Left cardiac atrium (tissue), 4 donors: ENCODE measurements at places on chromosomes 2 and 18.

DNA sequence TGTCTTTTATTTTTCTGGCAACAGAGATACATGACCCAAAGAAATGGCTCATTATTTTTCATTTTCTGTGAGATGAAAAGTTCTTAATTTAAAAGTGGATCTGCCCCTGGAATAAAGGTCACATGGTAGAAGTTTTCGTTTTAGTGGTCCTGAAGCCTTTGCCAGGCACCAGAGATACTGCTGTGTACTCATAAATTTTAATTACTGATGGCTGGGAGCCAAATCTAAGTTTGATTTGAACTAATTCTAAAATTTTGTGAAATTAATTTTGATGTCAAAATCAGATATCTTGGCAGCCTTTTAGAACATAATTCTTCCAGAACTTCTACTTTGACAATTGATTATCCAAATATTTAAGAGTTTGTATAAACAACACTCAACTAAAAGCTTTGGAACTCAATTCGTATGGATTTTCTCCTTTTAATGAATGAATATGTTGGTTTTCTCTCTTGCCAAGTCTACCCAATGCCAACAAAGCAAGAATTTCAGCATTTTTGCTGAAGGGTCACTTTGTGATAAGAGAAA, 128.5 kb upstream of the SP5 start:
- no peak for DNase-seq

GRCh38 chr2:141805302-141805701, 325.5 kb downstream of the LRP1B start:
- DNase-seq: no peak

- no peak for DNase-seq
These were observed 543.9 kb upstream of the LINC00305 start for GRCh38 chr18:64692826-64693225.

DNA sequence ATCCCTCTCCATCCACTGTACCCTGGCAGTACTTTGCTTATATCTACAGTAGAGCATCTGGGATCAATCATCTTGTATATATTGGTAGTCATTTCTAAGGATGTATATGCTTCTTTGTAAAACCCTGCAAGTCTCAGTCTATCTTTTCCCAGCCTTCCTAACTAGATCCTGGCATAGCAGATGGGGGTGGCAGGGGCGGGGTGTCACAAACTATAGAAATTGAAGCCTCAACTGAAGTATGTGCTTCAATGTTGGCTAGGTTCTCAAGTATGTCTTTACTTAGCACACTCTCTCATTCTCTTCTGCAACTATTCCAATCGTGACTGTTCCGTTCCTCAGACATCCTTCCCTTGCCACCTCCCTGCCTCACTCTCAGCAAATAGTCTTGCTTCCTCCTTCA, 30.1 kb upstream of the AGPS start:
- DNase-seq: no peak

DNA sequence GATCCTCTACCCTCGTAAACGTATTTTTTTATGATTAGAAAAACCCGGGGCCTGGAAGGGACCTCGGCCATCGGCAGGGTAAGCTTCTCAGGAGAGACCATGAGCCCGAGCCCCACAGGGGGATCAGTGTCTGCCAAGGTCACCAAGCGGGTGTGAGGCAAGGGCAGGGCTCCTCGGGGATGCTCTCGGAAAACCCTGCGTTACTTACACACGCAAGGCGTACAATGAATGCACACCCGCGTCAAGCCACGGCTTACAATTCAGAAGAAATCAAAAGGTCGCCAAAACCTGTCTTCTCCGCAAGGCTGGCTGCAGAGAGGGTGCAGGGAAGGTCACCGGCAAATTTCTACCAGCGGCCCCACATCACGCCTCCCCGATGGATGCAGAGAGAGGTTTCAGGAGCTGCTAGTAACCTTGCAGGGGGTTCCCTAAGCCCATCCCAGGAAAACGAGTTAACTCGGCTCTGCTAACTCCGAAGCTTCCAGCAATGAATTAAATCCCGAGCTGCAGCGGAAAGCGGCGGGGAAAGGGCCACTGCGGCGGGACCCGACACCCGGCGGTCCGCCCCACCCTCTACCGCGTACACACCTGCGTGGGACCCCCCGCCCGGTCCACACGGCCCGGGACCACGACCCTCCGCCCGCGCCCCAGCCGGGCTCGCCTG, 638 bp downstream of the ST3GAL5 start:
- DNase-seq: peak; percentile 27

- DNase-seq: no peak
These were observed 101.2 kb downstream of the APOB start for GRCh38 chr2:20942646-20943125.

DNA sequence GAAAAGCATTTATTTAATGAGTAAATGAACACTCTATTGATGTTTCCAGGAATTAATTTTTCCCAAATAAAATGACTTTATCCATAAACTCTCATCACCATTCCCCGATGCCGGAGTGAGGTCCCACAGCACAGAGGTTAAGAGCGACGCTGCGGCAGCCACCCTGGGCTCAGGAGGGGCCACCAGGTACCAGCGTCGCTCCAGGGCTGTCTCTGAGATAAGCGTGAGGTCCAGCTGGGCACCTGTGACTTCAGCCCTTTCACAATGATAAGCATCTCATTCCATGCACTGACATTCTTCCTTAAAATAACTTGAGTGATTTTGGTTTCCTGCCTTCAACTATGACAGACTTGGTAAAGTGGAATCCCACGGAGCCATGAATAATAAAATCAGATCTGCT, 182.1 kb downstream of the TWIST2 start:
- no peak for DNase-seq

DNA sequence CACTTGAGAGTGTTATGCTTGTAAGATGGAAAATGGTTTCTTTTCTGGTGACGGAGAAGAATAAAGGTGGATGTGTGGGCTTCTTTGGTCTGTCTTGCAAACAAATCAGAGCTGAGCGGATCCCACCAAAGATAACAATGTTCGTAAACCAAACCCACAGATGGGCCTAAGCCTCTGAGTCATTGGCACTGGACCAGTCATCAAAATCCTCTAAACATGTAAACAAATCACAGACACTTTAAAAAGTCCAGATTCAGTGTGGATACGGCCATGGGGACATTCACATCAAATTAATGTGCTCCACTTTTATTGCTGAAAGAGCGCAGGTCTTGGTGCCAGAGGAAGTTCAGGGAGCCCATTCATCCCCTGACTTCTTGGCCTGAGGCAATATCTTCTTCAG, 60.5 kb upstream of the TMEM200C start:
- no peak for DNase-seq

- DNase-seq: peak; percentile 91
These were observed 111.4 kb downstream of the NFATC1 start for GRCh38 chr18:79507076-79507545.

DNA sequence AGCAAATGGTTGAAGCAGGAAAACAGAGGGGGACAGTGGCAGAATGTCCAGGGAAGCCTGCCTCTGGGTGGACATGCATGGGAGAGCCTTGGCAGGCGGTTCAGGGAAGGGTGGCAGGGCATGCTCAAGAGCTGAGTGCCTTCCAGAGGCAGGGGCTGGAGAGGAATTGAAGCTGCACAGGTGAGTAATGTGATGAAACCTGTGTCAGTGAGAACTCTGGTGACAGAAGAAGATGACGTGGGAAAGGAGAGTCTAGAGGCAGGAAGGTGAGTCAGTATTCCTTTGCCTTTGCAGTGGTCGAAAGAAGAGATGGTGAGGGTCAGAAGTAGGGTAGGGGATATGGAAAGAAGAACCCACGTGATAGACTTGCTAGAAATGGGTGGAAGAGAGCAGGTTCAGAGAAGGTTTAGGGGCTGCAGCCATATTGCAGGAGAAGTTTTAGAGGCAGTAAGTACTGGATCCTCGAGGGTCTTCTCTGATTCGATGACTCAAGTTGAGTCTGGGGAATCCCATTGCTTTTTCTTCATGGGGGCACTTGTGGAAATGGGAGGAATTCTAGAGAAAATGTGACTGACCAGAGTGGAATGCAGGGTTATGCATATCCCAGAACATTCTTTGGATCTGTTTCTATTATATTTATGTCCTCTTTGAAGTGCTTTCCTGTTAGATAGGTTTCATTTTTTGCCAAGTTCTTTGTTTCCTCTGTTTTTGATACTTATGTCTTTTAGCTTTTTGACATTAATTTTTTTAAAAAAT, 37.4 kb downstream of the TMEM87B start:
- DNase-seq: no peak

- no peak for DNase-seq
These were observed 20.4 kb upstream of the FEZ2 start for GRCh38 chr2:36618381-36618780.

DNA sequence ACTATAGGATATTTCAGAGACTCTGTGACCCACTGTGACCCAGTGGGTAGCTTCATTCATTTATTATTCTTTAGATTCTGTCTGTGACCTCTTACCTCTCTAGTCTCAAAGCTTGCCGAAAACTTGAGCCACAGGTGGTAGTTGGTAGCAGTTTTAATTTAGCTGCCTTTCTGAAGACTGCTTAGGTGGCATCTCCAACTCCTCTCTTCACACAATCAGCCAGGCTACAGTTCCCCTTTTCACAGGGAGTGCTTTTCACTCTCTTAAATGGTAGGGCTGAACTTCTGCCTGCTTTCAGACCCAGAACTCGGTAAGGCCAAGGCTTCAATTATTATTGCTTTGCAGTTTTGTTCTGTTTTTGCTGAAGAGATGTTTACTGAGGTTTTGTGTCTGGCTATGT, 349.6 kb downstream of the ARL6IP6 start:
- no peak for DNase-seq

DNA sequence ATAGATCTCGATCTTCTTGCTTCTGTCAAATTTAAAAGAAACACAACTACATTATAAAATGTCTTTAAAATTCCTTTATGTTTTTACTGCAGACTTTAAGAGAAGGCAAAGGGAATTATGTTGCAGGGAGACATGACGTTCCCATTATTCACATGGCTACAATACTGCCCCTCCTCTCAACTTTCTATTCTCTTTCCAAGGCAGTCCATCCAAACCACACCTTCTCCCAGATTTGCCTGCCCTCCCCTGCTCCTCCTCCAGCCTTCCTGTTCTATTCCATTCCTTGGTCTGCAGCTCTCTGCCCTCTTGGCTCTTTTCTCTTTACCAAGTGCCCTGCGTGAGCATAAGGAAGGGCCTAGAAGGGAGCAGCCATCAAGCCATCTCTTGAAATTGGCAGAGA, 61.3 kb downstream of the NABP1 start:
- no peak for DNase-seq

GRCh38 chr2:181741756-181742155, 61.4 kb upstream of the NEUROD1 start:
- DNase-seq: no peak

DNA sequence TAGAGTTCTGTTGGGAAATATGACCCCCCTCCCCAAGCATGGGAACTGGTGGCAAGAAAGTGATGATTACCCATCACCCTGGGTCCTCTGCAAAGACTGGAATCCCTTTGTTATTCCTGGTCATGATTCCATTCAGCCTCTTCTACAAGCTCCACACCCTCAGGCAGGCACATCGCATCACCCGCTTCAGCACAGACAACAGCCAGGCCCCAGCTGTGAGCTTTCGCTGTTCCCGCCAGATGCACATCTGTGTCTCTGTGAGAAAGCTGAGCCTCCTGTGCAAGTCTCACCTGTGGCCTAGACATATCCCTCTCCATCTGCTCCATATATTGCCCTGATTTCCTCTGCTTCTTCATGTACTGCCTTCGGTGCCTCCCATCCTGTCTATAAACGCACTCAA, 368.0 kb upstream of the RAB6C start:
- no peak for DNase-seq

DNA sequence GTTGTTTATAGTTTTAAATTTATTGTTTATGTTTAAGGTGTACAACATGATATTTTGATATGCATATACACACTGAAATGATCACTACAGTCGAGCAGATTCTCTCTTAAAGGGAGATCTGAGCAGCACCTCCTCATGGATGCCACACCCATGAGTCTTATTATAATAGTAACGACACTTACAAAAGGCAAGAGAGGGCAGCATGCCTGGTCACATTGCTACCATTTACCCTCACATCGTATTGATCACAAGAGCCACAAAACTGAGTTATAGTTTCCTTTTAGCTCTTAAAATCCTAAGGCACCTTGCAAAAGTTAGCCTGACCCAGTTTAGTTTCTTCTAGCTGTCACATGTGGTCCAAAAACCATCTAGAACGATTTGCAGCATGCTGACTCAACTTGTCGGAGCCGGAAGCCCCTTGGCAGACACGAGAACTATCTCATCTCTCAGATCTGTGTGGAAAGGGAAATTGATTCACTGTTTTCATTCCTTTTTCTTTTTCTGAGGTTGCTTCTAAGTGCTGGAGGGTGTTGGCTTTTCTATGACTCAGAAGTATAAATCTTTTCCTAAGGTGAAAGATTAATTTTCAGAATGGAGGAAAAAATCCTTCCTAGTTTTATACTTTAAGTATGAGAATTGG, 85.3 kb downstream of the CDC42EP3 start:
- DNase-seq: peak; percentile 62

- no peak for DNase-seq
These were observed 346.7 kb downstream of the RND3 start for GRCh38 chr2:150140777-150141176.

- DNase-seq: no peak
These were observed 78.3 kb downstream of the RND3 start for GRCh38 chr2:150409196-150409595.

DNA sequence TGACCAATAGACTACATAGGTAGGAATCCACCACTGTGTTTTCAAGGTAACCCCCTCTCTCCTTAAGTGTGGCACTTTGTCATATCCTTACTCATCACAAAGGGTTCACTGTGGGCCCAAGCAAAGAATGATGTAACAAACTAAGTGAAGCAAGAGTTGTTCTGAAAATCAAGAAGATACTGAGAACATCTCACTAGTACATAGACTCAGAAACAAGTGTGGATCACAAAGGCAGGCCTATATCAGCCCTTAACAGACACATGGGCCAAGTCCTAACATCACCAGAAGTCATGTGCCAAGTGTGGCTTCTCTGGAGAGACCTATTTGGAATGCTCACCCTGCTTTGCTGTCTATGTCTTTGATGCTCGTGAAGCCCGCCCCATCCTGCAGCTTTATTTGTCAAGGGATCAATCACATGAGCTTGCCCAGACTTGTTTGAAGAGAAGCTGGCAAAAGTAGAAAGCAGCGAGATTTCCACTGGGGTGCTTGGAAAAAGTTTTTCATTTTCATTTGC, 131.2 kb upstream of the TTC39C start:
- DNase-seq: no peak

DNA sequence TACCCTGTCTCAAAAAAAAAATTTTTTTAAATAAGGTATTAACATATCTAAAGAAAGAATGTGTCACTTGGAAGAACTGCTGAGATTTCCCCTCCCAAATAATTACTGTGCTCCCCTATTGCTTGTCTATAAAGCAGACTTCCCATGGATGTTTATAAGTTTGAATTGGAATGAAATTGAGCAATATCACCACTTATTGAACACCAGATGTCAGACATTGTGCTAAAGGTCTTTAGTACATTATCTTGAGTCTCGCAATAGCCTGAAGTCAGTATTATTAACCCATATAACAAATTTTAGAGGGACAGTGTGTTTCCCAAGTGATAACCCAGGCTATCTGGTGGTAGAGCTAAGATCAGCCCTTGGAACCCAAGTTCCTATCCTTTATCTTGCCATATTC, 102.9 kb upstream of the MSH2 start:
- no peak for DNase-seq

- no peak for DNase-seq
These were observed 110.2 kb downstream of the OLA1 start for GRCh38 chr2:174138161-174138560.
